ENCODE measurements at places on chromosomes 5 and 9.
A peak's percentile ranks its signal among the peaks of the same experiment; 100 is the strongest.

GRCh38 chr5:69489246-69489645, 3.3 kb upstream of the OCLN start:
- DNase-seq: no peak

GRCh38 chr5:348726-349125, 27.2 kb downstream of the AHRR start:
- no peak for DNase-seq

- no peak for DNase-seq
Observed at GRCh38 chr5:169637549-169638121, 560 bp downstream of the DOCK2 start.

DNA sequence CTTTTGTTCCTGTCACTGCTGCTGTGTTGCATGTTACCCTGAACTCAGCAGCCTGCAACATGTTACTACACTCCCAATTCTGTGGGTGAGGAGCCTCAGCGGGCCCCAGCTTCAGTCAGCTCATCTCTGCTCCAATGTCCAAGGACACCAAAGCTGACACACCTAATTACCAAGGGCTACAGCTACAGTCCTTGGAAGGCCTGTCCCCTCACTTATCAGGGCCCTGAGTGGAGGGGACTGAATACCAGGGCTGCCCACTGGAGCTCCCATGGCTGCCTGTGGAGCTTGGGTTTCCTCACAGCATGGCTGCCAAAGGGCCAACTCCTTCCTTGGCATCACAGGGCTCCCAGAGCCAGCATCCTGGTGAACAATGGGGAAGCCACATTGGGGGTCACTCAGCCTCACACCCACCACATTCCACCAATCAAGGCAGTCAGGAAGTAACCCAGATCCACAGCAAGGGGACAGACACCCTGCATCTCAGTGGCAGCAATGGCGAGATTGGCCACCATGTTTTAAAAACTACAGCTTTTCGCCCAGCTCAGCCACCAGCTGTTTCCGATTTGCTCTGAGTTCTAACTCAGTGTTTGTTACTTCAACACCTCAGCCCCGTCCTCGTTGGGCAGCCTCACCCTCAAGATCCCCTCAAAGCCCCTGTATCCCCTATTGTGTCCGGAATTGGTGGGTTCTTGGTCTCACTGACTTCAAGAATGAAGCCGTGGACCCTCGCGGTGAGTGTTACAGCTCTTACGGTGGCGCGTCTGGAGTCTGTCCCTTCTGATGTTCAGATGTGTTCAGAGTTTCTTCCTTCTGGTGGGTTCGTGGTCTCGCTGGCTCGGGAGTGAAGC, 18.9 kb downstream of the SEMA4D start:
- no peak for DNase-seq

- DNase-seq: no peak
Observed at GRCh38 chr5:140588311-140589070, 23.9 kb downstream of the SLC35A4 start.

DNA sequence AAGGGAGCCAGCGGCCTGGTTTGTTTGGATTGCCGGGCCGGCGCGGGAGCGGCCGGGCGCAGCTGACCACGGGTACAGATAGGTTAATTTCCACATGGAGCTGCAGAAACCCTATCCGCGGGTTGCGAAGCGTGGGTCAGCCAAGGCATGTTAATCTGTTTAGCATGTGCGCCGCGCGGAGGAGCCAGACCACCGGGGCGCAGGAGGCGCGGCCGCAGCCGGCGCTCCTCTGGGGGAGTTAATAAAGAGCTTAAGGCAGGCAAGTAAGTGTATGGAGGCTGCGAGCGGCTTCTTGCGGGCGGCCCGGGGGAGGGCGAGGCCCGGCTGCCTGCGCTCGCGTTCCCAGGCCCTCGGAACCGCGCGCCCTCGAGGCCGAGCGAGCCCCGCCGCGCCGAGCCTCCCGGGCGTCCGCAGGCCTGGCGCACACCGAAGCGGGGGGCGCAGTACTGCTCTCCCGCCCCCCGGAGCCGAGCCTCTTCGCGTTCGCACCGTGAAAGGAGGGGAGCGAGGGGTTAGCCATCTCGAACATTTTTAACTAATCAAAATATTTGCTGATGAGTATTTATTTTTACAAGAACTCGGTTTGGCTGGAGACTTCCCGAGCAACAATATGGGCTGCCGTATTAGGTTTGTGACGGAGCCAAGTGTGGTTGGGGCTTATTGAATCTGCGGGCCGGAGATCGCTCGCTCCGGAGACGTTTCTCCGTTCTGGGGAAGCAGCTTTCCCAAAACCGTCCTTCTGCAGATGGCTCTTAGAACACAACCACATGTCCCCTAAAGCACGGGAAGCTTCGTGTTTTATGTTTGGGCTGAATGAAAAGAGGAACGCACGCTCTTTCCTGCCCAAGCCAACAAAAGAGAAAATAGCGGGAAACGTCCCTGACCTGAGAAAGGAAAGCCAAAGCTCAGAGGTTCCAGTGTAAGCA, 28.8 kb downstream of the FOXD1 start:
- no peak for DNase-seq

- DNase-seq: no peak
Observed at GRCh38 chr5:87252283-87252605, 15.4 kb upstream of the RASA1 start.

GRCh38 chr9:131468031-131468430, 34.7 kb upstream of the POMT1 start:
- no peak for DNase-seq

DNA sequence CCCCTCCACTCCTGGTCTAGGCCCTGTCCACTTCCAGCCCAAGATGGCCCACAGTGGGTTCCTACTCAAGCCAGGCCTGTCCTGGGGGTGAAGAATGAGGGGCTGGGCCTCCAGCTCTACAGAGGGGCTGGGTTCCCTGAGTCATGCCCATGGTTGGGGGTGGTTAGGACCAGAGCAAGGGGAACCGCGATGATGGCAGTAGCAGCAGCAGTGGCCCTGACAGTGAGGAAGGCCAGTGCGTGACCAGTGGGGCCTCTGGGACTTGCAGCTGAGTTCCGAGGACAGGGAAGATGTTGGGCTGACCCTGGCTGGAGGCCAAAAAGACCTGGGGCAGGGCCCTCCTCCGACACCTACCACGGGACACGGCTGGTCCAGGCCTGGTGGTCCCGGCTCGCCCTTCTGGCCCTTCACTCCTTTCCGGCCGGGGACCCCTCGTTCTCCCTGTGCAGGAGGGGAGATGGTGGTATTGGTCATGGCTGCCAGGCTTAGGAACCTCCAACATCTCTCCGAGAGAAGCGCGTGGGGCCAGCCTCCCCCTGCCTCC, 9.2 kb upstream of the PHYKPL start:
- no peak for DNase-seq

- peak; percentile 91 for DNase-seq
Observed at GRCh38 chr5:140240987-140241706, 61.8 kb downstream of the PFDN1 start.

GRCh38 chr5:132024117-132024435, 12.6 kb upstream of the ACSL6 start:
- DNase-seq: no peak

GRCh38 chr5:163459819-163460561, at the start of gene NUDCD2:
NUDCD2 (minus strand) TSS chr5:163460102; CDS start chr5:163460050, 52 bp downstream.
- DNase-seq: peak; percentile 97

DNA sequence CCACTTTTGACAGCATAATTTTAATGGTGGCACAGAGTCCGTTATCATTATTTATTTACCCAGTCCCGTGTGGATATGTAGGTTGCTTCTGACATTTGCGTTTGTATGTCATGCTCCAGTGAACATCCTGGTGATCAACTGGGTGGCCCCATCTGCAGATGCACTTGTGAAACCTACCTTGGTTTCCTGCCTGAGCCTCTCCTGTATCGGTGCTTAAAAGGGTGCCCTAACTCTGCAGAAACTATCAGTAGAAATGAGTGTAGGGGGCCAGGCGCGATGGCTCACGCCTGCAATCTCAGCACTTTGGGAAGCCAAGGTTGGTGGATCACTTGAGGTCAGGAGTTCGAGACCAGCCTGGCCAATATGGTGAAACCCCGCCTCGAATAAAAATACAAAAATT, 92.1 kb upstream of the IER5L start:
- no peak for DNase-seq

DNA sequence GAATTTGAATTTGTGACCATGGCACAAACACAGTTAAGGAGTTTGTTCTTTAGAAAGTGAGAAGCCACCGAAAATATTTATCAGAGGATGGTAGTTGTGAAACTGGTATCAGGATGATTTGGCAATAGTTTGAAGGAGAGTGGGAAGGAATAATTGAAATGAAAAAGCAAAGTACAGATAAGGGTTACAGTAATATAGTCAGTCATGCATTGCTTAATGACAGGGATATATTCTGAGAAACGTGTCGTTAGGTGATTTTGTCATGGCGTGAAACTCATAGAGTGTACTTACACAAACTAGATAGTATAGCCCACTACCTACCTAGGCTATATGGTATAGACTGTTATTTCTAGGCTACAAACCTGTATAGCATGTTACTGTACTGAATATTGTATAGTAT, 84.2 kb downstream of the GPBP1 start:
- no peak for DNase-seq

- no peak for DNase-seq
Observed at GRCh38 chr5:52909192-52909591, 80.0 kb upstream of the ITGA2 start.

- DNase-seq: no peak
Observed at GRCh38 chr5:68818057-68818695, 275.6 kb upstream of the SLC30A5 start.

- DNase-seq: peak; percentile 73
Observed at GRCh38 chr9:8857926-8858595, 1058.5 kb upstream of the DMAC1 start.

DNA sequence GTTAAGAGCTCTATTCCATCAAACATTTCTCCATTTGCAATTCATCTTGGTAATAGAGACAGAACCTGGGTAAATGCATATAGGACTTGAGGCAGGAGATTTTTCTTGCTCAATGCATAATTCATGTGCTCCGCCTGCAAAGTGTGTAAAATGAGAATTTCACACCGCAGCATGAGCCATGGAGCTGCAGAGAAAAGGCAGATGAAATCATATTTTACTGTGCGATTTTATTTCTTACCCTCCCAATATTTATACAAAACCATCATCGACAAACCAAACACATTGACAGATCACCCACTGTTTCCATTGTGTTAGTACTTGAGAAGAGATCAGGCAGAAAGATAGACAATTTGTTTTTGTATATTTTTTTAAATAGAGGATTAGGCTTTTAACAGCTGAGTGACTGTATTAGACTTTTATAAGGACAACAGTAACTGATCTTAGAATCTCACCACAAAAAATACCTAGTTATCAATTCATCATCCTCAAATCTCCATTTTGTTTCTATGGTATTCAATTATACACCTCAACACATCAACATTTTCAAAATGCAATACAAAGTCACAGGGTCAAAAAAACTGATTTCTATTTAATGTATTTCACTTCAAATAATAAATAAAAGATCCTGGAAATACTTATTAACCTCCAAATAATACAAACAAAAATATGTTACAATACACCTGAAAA, 191.1 kb downstream of the AP3B1 start:
- no peak for DNase-seq

GRCh38 chr5:39164529-39165402, 54.6 kb downstream of the FYB1 start:
- no peak for DNase-seq

DNA sequence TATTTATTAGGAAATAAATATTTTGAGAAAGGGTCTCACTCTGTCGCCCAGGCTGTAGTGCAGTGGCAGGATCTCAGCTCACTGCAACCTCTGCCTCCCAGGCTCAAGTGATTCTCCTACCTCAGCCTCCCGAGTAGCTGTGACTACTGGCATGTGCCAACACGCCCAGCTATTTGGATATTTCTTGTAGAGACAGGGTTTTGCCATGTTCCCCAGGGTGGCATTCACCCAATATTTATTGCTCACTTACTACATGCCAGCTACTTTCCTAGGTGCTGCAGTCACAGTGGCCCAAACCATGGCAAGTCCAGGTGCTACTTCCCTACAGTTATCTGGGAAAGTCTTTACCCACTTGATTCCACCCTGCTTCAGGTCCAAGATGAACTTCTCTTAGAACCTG, 8.3 kb upstream of the MED7 start:
- no peak for DNase-seq

GRCh38 chr5:32489791-32490562, 45.4 kb upstream of the ZFR start:
- DNase-seq: peak; percentile 66

GRCh38 chr5:35803191-35803651, 53.5 kb upstream of the IL7R start:
- DNase-seq: no peak

DNA sequence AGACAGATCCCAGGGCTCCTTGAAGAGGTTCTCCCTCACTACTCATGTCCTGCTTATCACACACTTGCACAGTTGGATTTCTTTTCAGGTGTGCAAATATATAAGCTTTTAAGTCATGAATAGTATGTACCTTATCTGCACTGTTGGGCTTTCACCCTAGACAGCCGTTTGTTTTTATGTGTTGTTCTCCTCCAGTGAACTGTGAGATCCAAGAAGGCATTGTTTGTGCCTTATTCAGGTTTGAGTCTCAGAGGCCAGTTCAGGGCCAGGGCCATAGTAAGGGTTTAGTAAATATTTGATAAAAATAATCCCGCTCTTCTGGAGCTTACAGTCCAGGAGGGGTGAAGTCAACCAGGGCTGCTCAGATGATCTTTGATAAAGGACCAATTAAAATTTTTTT, 480.0 kb downstream of the TMEM38B start:
- no peak for DNase-seq

GRCh38 chr5:105288946-105289345, 1726.4 kb upstream of the NUDT12 start:
- no peak for DNase-seq

- no peak for DNase-seq
Observed at GRCh38 chr5:137283801-137284200, 215.3 kb downstream of the SPOCK1 start.

Data from ACHN (cell line).